NAMALWA (cell line): ENCODE measurements at places on chromosomes 4 and X.

- DNase-seq = no peak
These were observed 109.9 kb downstream of the WDFY3 start for GRCh38 chr4:84856468-84857049.

DNA sequence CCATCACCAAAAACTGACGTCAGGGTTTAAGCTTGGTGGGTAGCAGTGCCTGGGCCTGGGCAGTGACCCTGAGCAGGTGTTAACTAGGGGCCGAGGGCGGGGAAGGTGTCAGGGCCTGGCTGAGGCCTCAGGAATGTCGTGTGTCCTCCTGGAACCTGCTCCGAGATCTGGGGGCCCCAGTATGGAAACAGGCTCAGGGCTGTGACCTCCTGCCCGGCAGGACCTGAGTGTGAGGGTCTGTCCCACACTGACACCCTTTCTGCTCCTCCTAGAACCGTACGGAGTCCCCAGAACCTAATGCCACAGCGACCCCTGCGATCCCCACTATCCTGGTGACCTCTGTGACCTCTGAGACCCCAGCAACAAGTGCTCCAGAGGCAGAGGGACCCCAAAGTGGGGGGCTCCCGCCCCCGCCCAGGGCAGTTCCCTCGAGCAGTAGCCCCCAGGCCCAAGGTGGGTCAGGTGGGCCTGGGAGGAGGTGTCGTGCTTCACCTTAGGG lies 741 bp downstream of the HGFAC start:
- no peak for DNase-seq

DNA sequence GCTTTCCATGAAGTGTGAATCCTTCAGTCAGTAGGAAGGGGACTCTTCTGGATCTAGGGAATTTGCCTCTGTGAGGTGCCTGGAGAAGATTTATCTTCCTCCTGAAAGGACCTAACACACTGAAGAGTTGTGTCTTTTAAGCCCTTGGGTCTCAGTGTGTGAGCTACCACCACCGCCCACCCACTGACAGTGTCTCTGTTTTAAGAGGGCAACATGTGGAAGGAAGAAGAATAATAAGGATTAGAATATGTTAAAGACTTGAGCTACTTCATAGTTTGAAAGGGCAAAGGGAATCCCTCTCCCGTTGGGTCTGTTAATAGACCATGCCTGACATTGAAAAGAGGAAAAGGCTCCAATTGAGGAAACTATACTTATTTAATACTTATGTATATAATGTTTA lies 64.3 kb upstream of the TLR2 start:
- DNase-seq = no peak

- no peak for DNase-seq
These were observed 29.9 kb downstream of the ZDHHC9 start for GRCh38 chrX:129813662-129814368.

DNA sequence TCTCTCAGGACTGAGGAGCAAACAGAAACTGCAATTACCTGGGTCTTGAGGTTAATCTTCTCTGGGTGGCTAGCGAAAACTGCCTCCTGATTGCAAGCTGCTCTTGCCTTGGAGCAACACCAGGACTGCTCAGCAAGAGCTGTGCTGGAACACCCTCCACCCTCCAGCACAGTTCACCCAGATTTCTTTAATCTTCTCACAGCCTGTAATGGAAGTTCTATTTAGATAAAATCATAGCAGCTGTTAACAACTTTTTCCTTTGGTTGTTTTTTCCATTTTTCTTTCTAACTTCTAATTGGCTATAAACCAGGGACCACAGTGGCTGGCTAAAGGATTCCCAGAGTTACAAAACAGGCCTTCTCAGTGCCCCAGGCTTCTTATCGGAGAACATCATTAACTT lies 36.3 kb downstream of the OPHN1 start:
- no peak for DNase-seq

- no peak for DNase-seq
These were observed 31.1 kb downstream of the TACC3 start for GRCh38 chr4:1752284-1753041.

DNA sequence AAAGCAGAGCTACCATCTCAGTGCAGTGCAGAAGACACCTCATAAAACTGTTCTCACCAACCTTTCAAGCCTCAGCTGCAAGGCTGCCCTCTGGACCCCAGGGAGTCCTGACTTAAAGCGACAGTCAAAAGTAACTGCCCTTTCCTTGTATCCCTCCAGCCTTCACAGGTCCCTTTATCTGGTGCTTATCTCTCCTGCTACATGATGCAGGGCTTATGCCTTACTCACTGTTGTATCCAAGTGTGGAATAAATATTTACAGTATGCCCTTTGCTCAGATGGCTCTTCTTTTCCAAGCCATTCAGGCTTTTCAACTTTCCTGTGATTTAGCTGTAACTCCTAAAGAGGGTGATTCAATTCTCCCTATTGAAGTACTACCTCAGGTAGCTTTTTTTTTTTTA lies 92.6 kb downstream of the KDR start:
- no peak for DNase-seq

GRCh38 chrX:30957753-30958152 lies 68.7 kb upstream of the TAB3 start:
- no peak for DNase-seq

GRCh38 chr4:189420572-189420971 lies 520.1 kb upstream of the FRG1 start:
- DNase-seq = no peak

GRCh38 chrX:109974906-109975655 lies 27.8 kb upstream of the TMEM164 start:
- DNase-seq = no peak

GRCh38 chr4:76235915-76236314 lies 15.6 kb upstream of the FAM47E start:
- no peak for DNase-seq

DNA sequence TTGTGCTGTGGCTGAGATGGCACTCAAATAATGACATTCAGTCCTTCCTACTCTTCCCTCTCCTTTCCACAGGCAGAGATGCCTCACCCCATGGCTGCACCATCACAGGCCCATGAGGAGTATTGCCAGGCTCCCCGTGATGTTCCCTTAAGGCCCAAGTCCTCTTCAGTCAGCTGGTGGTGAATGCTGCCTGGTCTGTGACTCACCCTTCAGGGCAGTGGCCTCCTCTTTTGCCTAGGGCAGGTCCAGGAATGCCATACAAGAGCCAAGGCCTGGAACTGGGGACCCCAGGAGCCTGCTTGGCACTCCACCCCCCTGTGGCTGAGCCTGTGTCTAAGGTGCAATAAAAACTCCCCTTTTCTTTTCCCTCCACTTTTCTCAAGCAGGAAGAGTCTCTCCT lies 144.2 kb upstream of the GEMIN8 start:
- no peak for DNase-seq
